ENCODE measurements at places on chromosomes 2 and 18.

DNA sequence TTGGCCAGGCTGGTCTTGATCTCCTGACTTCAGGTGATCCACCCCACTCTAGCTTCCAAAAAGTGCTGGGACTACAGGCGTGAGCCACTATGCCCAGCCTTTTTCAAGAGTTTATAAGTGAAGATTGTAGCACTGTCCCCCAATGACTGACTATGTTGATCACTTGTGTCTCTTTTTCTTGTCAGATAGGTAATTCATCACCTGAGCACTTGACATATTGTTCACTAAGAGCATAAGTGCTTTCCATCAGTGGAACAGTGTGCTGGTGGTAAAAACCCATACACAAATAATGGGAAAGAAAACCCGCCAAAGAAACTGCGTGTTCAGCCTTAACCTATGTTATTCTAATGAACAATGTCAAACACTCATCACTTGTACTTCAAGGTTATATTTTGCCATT is 414.4 kb upstream of the CDH7 start:
- DNase-seq, result no peak

DNA sequence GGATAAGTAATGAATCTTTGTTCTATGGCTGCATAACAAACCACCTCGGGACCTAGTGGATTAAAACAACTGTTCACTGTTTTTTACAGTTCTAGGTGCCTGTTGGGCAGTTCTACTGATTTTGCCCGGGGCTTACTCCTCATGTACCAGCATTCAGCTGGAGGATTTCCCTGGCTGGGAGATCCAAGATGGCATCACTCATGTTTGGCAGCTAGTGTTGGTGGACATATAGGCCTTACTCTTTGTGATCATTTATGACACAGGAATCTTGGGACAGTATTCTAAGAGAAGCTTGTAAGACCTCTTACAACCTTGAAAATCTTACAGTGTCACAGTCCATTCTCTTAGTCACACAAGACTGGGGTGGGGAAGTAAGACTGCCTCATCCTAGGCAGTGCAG is 4.6 kb downstream of the MARCHF7 start:
- DNase-seq, result no peak

DNA sequence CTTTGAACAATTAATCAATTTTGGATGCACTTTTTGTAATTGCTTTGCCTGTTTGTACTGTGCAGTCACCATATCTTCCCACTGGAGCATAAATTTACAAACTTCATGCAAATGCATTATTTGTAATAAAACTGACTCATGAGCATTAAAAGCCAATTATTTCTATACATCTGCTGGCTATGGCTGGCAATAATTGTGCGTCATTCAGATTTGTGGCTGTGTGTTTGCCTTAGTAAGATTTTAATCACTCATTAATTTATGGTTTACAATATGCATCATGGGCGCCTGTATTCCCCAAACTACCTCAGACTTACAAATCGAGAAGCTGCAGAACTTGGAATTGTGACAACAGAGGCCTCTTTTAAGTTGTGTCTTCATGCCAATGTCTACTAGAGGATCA is 132.4 kb upstream of the TRIB2 start:
- DNase-seq, result no peak

DNA sequence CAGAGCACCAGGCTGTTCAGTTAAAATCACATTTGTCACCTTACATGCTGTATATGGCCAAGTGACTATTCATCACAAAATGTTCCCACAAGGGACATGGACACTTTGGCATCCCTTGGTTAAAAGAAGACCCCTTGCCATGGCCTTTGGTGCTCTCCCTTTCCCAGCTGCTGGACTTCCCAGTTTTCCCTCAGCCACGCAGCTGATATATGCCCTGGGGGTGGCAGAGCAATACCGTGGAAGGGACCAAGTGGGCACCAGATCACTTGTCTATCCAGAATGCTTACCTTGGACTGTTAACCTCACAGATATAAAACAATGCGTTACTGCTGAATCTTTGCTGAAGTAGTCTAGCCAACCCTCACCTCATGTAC is 35.3 kb downstream of the PAIP2B start:
- DNase-seq, result no peak

GRCh38 chr2:47254464-47254863 is 99.4 kb upstream of the STPG4 start:
- no peak for DNase-seq

GRCh38 chr2:149082079-149082478 is 43.6 kb downstream of the LYPD6B start:
- no peak for DNase-seq

All from kidney tubule cell (primary cell).